Stimulated activated CD8-positive, alpha-beta memory T cell treated with anti-CD3 and anti-CD28 coated beads, Interleukin-7, amount 100 ng/mL, for 1 hour (primary cell): ENCODE measurements at places on chromosomes 4 and X.

DNA sequence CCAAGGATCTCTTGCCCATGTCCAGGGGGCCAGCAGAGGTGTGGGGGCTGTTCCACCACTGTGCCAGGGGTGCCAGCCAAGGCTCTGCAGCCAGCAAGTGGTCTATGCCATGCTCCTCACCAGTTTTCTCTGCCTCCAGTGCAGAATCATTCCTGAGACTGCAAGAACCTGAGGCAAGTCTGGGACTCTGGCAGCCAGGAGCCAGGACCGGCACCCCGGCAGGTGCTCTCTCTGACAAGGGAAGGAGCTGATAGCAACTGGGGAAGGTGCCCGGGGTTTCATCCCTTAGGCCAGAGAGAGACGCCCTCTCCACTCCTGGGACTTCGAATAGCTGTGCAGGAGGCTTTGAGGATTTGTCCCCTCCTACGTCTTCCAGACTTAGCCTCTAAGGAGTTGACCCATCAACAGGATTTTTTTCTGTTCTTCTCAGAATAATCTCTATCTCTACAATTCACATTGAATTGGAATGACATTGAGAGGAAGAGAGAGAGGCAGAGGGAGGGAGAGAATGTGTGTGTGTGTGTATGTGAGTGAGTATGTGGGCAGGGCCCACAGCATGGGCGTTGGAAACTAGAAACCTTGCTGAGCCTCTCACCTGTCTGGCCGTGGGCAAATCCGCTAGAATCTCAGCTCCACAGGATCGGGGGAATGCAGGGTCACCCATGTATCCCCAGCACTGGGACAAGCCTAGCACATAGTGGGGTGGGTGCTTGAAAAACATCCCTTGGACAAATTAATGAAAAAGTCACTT, 74.5 kb upstream of the AFAP1 start:
- no peak for DNase-seq

- no peak for DNase-seq
Measured at GRCh38 chr4:69909195-69909594, 21.7 kb upstream of the CSN1S1 start.

- DNase-seq = no peak
Measured at GRCh38 chr4:76511947-76512346, 76.9 kb downstream of the SHROOM3 start.

- no peak for DNase-seq
Measured at GRCh38 chrX:9642270-9642995, 123.2 kb downstream of the GPR143 start.
